ENCODE measurements at places on chromosomes 1 and 21. TPM values are rescaled to one million over a fixed set of nuclear protein-coding genes. Genes with fewer than 3 reads are reported as not detected.

GRCh38 chr1:15948091-15948591, 27.8 kb downstream of the ZBTB17 start:
- no peaks in the 10 kb centered on the region for H3K27me3 ChIP-seq
- peak overlapping the region; percentile 57 for H3K27ac ChIP-seq
- peaks cover 39% of the 10 kb centered on the region for H3K36me3 ChIP-seq
- peaks cover 47% of the 10 kb centered on the region for H3K4me1 ChIP-seq
- no peak for DNase-seq
- no peak overlapping the region for H3K4me3 ChIP-seq

- H3K27ac ChIP-seq, result no peak overlapping the region
- no peaks in the 10 kb centered on the region for H3K27me3 ChIP-seq
- H3K4me3 ChIP-seq, result no peak overlapping the region
- no peak for DNase-seq
Measured at GRCh38 chr21:46156678-46157077, 1.3 kb upstream of the FTCD start.

- no peaks in the 10 kb centered on the region for H3K36me3 ChIP-seq
- DNase-seq, result no peak
- no peak overlapping the region for H3K4me3 ChIP-seq
- H3K4me1 ChIP-seq, result no peaks in the 10 kb centered on the region
- H3K27ac ChIP-seq, result no peak overlapping the region
Measured at GRCh38 chr1:159196543-159196942, 8.1 kb upstream of the ACKR1 start.

DNA sequence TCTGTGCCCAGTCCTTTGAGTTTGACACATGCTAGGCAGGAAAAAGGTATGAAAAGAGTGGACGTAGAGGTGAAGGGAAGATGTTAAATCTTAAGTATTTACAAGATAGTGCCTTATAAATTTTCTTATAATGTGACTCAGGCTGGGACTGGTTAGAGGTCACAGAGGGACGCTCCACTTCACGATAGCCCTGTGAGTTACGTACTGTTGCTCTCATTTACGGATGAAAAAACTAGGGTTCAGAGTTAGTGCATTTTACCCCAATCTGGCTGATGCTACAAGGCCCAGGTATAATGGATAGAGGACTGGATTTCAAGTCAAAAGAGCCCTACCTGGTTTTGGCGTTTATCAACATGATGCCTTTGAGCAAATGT, 1.4 kb upstream of the TUT4 start:
- no peaks in the 10 kb centered on the region for H3K36me3 ChIP-seq
- H3K4me1 ChIP-seq, result peaks cover 13% of the 10 kb centered on the region
- DNase-seq, result no peak
- no peaks in the 10 kb centered on the region for H3K27me3 ChIP-seq
- no peak overlapping the region for H3K27ac ChIP-seq
- peak overlapping the region; percentile 96 for H3K4me3 ChIP-seq

- no peaks in the 10 kb centered on the region for H3K27me3 ChIP-seq
- DNase-seq, result no peak
- H3K4me1 ChIP-seq, result no peaks in the 10 kb centered on the region
- no peak overlapping the region for H3K27ac ChIP-seq
- no peaks in the 10 kb centered on the region for H3K36me3 ChIP-seq
Measured at GRCh38 chr21:34595457-34595856, 19.5 kb downstream of the RCAN1 start.

DNA sequence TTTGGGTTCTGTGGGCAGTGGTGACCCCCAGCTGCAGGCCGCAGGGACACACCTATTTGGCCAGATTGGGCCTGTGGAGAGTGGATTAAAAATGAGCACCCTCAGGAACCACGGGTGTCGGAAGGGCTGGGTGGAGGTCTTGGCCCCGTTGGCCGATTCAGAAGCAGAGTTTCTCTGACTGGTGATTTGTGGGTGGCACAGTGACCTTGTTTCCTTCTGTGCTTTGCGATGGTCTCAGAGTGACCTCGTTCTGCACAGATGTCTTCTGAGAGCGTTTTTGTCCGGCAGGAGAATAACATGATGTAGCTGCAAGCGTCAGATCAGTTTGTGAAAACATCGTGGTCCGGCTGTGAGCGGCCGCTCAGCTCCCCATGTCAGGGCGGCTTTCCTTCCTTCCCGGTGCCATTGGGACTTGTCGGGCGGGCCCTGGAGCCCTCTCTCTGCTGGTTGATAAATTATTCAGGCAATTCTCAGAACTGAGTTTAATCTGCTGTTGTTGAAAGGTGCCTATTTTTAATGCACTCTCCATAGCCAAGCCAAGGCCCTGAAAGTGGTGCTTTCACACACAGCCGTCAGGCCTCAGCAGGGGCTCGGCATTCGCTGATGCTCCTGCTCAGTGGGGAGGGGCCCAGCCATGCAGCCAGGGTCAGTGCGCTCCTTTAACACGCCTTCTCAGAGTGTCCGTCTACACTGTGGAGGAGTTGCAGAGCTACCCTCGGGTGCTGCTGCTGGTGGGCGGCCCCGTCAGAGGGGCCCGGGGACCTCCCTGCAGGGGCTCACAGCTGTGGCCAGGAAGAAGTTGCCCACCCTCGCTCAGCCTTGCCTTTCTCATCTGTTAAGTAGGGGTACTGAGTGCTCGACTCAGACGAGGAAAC, 26.8 kb downstream of the TRPM2 start:
- no peak for DNase-seq
- no peaks in the 10 kb centered on the region for H3K27me3 ChIP-seq
- no peaks in the 10 kb centered on the region for H3K4me1 ChIP-seq
- H3K4me3 ChIP-seq, result no peak overlapping the region

DNA sequence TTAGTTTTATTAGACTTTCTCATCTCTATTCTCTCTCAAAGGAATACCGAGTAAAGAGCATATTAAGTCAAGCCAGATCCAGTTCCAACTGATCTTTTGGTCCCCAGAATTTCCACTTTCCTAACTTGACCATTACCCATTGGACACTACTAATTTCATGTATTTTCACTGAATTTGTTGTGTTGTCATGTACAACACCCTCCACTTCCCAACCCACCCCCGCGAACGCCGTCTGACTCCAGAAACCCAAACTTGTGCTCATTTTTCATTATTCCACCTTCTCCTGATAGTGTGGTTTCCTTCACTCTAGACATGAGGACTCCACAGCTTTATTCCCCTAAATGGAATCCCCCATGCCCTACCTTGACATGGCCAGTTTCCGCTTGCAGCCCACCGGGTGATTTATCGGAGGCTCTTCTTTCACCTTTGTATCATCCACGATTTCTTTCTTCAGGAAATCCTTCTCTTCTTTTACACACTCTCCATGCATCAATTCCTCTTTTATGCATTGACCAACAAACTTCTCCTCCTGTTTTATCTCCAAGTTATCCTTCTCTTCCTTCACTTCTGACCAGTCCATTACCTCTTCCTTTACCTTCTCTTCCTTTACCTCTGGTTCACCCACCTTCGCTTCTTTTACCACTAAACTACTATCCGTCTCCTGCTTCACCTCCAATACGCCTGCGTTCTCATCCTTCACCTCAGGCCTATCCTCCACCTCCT, 805 bp downstream of the ZNHIT6 start:
- peak overlapping the region; percentile 90 for H3K4me3 ChIP-seq
- H3K36me3 ChIP-seq, result peaks cover 19% of the 10 kb centered on the region
- DNase-seq, result no peak
- H3K27me3 ChIP-seq, result no peaks in the 10 kb centered on the region
- peak overlapping the region; percentile 75 for H3K27ac ChIP-seq
- H3K4me1 ChIP-seq, result peaks cover 10% of the 10 kb centered on the region

DNA sequence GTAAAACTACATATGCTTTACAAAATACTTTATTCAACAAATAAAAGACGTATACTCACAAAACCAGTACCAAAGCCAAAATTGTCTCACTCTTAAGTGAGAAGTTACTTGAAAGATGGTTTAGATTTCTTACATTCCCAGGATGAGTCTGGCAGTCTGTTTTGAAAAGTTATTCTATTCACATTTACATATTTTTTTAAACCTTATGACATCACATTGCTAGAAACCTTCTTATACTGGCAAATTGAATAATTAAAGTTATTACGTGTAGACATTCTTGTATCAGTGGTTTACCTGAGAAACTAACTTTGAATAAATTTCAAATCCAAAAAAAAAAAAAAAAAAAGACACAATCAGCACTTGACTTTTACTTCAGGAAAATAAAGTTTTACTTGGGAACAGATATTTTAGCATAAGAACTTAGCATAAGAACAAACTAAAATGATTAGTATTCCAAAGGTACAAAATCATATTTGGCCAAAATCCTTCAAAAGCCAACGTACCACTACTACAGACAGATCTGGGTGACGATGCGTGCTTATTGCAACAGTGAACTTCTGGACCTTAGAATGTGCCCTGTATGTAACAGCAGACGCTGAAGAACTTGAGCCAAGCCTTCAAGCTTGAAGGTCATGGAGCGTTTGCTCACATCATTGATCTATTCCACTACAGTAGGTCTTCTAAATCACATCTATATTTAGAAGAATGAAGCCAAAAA, 2.5 kb downstream of the CDC42BPA start:
- peak overlapping the region; percentile 92 for H3K27ac ChIP-seq
- DNase-seq, result peak; percentile 22
- peak overlapping the region; percentile 90 for H3K4me3 ChIP-seq
- no peaks in the 10 kb centered on the region for H3K36me3 ChIP-seq

DNA sequence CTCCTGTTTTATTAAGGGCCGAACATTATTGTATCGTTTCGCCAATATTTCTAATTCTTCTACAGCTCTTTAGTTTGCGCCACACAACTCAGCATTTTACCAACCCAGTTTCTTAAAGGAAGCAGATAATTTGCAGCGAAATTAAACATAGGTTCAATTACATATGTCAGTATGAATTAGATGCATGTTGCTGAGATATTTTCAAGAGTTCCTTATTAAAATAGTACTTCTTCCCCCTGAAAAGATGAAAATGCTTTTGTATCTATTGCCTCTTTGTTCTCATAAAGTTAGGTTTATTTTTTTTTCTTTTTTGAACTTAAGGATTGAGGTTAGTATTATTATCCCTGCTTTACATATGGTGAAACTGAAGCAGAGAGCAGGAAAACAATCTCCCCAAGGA, 183.5 kb upstream of the C1orf105 start:
- H3K27me3 ChIP-seq, result no peaks in the 10 kb centered on the region
- no peaks in the 10 kb centered on the region for H3K4me1 ChIP-seq
- H3K27ac ChIP-seq, result no peak overlapping the region

- no peak for DNase-seq
- H3K36me3 ChIP-seq, result no peaks in the 10 kb centered on the region
- peaks cover 15% of the 10 kb centered on the region for H3K27me3 ChIP-seq
- H3K27ac ChIP-seq, result no peak overlapping the region
- no peaks in the 10 kb centered on the region for H3K4me1 ChIP-seq
- no peak overlapping the region for H3K4me3 ChIP-seq
Measured at GRCh38 chr1:20029178-20029912, 40.6 kb upstream of the PLA2G5 start.

GRCh38 chr1:151408891-151409290, 9.5 kb downstream of the PSMB4 start:
- no peaks in the 10 kb centered on the region for H3K27me3 ChIP-seq
- DNase-seq, result no peak
- no peak overlapping the region for H3K27ac ChIP-seq
- no peak overlapping the region for H3K4me3 ChIP-seq
- H3K4me1 ChIP-seq, result no peaks in the 10 kb centered on the region
- peaks cover 96% of the 10 kb centered on the region for H3K36me3 ChIP-seq

GRCh38 chr1:40404670-40405462, 31.3 kb downstream of the SMAP2 start:
- DNase-seq, result peak; percentile 70
- H3K27me3 ChIP-seq, result no peaks in the 10 kb centered on the region
- H3K4me1 ChIP-seq, result peaks cover 18% of the 10 kb centered on the region
- H3K4me3 ChIP-seq, result no peak overlapping the region

DNA sequence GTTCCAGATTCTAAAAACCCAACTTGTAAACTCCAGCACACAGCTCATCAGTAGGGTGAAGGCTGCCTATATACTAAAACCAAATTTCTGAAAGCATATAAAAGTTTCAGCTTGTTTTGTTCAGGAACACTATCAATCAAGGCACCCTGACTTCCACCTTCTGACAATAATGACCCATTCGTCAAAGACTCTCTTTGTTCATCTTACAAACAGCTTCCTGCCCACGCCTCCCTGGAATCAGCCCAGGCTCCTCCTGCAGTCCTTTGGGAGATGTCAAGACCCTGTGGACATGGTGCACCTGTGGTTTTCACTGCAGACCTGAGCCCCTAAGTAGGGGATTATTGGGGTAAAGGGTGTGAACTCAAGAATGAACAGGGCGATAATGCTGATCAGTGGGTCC, 178.9 kb upstream of the CAMK1G start:
- peak; percentile 12 for DNase-seq
- no peak overlapping the region for H3K4me3 ChIP-seq
- H3K4me1 ChIP-seq, result peaks cover 6% of the 10 kb centered on the region
- H3K27me3 ChIP-seq, result no peaks in the 10 kb centered on the region

DNA sequence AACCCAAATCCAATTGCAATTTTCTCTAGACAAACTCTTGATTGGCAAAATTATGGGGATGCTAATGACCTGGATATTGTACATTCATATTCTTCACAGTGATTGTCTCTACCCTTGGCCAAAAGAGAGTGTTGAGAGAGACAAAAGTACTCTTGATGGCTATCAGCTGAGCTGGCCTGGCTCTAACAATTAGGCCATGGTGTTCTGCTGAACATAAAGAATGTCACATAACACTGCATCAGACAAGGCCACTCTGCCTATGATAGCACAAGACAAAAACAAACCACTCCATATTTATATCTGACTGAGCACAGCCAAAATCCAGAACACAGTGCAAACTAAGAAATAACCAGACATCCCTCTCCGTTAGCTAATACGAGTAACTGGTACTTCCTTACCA, 101.7 kb downstream of the ADAMTS1 start:
- no peaks in the 10 kb centered on the region for H3K27me3 ChIP-seq
- H3K4me3 ChIP-seq, result no peak overlapping the region
- H3K36me3 ChIP-seq, result no peaks in the 10 kb centered on the region

- no peaks in the 10 kb centered on the region for H3K27me3 ChIP-seq
- no peak for DNase-seq
- H3K4me3 ChIP-seq, result no peak overlapping the region
- no peaks in the 10 kb centered on the region for H3K4me1 ChIP-seq
- no peak overlapping the region for H3K27ac ChIP-seq
- peaks cover 15% of the 10 kb centered on the region for H3K36me3 ChIP-seq
Measured at GRCh38 chr1:6666696-6667095, 34.9 kb downstream of the DNAJC11 start.

ACTL8 gene
- total RNA-seq, result 0.31 TPM

S100A1 gene
- not detected for total RNA-seq

BRINP2 gene
- 0.67 TPM for total RNA-seq

LCE1A gene
- total RNA-seq, result not detected

PRPF38A gene
- total RNA-seq, result 95.7 TPM

LCE3D gene
- total RNA-seq, result not detected

GATAD2B gene
- 58.8 TPM for total RNA-seq

TMCC2 gene
- 2.2 TPM for total RNA-seq

KCNA2 gene
- 34.2 TPM for total RNA-seq

TMEM59 gene
- 73.5 TPM for total RNA-seq

PLPPR5 gene
- total RNA-seq, result not detected

HECTD3 gene
- total RNA-seq, result 29.2 TPM

CLEC20A gene
- not detected for total RNA-seq

LAD1 gene
- not detected for total RNA-seq

APOBEC4 gene
- not detected for total RNA-seq

PODN gene
- 0.17 TPM for total RNA-seq

All from A673 (cell line).